ENCODE measurements at places on chromosomes 7 and 10. TPM values are rescaled to one million over a fixed set of nuclear protein-coding genes. Genes with fewer than 3 reads are reported as not detected.

Gene TMEM178B
- 0.06 TPM for total RNA-seq

Gene CPN1
- not detected for total RNA-seq

Gene CPA4
- 0.92 TPM for total RNA-seq

Gene IDI1
- 93.7 TPM for total RNA-seq

Gene TMEM176B
- 0.13 TPM for total RNA-seq

Gene RBM20
- 0.66 TPM for total RNA-seq

Gene COBL
- total RNA-seq: not detected

Gene C10orf62
- 0.13 TPM for total RNA-seq

Gene CDK14
- 35.1 TPM for total RNA-seq

Gene STRIP2
- total RNA-seq: 2.9 TPM

Gene VKORC1L1
- 13.0 TPM for total RNA-seq

Gene ALOX5
- not detected for total RNA-seq

Gene NPTX2
- total RNA-seq: 9.9 TPM

Data from aortic smooth muscle cell (primary cell).